Stimulated activated CD8-positive, alpha-beta memory T cell treated with anti-CD3 and anti-CD28 coated beads, Interleukin-4, amount 100 ng/mL, for 48 hours (primary cell): ENCODE measurements at places on chromosomes 1 and 21.

GRCh38 chr1:67239738-67240137 is 67.9 kb upstream of the IL12RB2 start:
- DNase-seq = no peak

- no peak for DNase-seq
These were observed 1234.4 kb downstream of the KCNT2 start for GRCh38 chr1:195373856-195374255.

- no peak for DNase-seq
These were observed 123.2 kb downstream of the MAB21L3 start for GRCh38 chr1:116234429-116234828.

DNA sequence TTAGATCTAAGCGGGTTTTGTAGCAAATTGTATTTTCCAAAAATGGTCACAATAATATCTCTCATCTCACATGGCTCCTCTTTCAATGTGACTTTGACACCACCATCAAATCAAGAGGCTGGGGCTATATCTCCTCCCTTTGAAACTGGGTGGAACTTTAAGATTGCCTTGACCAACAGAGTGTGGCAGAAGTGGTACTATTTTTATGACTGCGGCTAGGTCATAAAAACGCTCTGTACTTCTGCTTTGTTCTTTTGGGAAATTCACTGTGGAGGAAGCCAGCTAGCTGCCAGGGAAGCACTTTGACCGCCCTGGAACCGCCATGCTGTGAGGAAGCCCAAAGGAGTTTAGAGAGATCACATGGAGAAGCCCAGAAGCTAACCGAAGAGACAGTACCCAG is 50.7 kb upstream of the ACOT11 start:
- DNase-seq = no peak

DNA sequence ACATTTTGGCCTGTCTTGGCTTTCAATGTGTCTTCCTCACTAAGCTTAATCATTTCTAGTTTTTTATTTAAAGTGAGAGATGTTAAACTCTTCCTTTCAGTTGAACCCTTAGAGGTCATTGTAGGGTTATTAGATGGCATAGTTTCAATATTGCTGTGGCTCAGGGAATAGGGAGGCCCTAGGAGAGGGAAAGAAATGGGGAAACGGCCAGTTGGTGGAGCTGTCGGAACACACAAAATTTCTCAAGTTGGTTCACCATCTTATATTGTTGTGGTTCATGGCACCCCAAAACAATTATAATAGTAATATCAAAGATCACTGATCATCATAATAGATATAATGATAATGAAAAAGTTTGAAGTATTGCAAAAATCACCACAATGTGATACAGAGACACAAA is 31.4 kb upstream of the KAZN start:
- no peak for DNase-seq
